Stimulated activated CD4-positive, alpha-beta T cell treated with anti-CD3 and anti-CD28 coated beads, Interleukin-2, amount 100 ng/mL, for 24 hours (primary cell): ENCODE measurements at places on chromosomes 1 and 21.
A peak's percentile ranks its signal among the peaks of the same experiment; 100 is the strongest.

- no peak for DNase-seq
Measured at GRCh38 chr1:151370211-151370911, 2.1 kb downstream of the SELENBP1 start.

- no peak for DNase-seq
Measured at GRCh38 chr1:22494144-22494543, 42.5 kb downstream of the ZBTB40 start.

DNA sequence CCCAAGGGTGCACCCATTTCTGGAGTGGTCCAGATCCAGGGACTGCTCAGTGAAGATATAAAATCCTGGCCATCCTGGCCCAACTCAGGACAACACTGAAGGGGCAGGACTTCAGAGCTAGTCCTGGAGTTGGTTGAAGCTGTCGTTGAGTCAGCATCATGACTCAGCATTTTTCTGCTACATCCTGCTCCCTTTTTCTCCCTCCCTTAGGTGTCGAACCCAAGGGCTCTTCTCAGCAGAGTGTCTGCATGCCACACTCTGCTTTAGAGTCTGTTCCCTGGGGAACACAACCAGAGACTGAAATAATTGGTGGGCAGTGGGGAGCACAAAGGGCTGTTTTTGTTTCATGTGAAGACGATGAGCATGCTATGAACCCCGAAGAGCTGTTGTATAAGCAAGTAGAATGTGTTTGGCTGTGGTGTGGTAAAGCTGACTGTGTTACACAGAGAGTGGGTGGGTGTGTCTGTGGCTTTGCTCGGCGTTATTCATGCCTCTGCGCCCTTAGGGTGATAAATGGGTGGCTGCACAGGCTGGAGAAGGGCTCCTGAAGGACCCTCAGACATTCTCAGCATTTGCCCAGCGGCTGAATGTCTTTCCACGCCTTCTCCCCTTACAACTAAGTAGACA, 167.2 kb downstream of the CYYR1 start:
- no peak for DNase-seq

DNA sequence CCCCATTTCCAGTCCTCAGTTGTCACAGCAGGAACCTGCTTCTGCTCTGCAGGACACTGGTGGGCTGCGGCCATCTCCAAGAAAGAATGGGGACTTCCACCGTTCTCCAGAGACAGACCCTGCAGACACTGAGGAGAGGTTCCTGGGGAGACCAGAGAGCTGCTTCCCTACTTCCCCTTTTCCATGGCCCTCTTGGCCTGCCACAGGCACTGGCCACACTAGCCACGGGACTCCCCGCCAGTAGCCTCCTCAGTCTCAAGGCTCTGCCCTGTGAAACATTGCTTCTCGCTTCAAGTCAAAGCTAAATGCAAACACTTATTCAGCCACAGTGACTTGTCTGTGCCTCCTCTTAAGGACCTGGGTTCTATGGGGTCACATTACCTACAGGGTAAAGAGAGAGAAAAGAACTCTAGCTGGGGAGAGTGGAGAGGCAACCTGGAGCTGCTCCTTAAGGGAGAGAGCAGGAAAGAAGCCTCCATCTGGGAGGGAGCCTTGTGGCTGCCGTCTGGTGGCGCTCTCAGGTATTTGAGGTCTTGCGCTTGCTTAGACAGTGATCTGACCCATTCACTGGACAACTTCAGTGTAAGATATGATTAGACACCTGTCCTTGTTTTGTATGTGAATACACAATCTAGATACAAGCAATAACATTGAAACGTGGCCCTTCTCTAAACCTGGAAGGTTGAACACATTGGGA, 5.4 kb upstream of the SLAMF8 start:
- no peak for DNase-seq

DNA sequence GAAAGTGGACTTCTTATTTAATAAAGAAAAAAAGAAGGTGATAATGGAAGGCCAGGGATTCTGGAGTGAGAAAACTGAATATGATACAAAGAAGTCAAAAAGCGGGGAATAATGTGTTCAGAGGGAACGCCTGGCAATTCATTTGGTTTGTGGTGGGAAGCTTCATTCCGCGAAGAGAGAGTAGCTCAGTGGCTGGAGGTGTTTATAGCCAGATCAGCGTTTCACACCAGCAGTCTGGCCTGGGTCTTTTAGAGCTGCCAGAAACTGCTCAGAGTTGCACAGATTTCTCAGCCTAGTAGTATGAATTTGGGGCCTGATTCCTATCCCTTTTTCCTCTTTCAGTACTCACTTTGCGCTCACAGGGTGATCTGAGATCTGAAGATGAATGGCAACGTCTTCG, 67.8 kb upstream of the IPO9 start:
- no peak for DNase-seq

DNA sequence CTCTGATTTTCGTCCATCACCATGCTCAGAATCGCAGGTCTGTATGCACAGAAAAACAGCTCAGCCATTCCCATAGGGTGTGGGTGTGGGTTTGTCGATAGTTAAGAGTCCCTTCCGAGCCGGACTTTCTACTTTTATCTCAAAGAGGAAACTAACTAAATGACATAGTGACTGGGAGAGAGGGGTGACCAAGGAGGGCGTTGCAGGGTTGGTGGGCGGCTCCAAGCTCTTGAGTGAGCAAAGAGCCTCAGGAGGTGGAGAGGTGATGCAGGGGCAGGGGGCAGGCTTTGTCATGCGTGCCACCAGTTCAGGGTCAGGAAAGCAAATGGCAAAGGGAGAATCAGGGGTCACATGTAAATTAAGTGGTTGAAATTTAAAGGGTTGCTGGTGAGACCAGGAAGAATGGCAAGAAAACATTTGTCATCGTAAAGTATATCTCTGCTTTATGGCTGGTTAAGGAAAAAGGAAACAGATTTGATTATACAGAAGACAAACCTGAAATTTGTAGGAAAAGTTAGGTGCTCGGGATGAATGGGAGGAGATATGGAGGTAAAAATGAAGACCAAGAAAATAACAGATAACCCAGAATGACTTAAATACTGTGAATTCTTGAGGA, 249.0 kb downstream of the SETD4 start:
- DNase-seq: no peak

DNA sequence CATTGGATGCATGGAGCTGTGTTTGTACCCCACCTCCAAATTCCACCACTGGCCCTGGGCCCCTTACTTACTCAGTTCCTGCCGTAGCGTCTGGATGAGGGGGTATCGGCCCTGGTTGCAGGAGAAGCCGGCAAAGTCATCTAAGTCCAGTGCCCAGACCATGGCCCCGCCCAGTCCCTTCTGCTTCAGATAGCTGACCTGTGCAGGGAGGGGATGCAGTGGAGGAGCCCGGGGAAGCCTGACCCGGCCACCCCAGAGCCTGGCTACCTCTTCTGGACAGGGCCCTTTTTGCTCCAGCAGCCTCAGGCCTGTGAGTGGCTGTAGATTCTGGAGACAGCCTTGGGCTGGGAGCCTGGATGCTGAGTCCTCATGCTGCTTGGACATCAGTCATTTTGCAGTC, 11.8 kb downstream of the CHIT1 start:
- no peak for DNase-seq

- DNase-seq: no peak
Measured at GRCh38 chr21:20254964-20255363, 743.2 kb upstream of the NCAM2 start.

GRCh38 chr21:37552496-37553029, 186.0 kb downstream of the DYRK1A start:
- no peak for DNase-seq

DNA sequence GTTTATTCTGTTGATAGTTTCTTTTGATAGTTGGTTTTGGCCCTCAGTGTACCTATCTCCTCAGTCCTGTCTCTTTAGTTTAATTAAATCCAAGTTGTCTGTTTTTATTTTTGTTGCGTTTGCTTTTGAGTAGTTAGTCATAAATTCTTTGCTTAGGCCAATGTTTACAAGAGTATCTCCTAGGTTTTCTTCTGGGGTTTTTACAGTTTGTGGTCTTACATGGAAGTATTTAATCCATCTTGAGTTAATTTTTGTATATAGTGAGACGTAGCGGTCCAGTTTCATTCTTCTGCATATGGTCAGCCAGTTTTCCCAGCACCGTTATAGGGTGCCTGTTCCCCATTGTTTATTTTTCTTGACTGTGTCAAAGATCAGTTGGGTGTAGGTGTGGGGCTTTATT, 139.4 kb downstream of the POU2F1 start:
- DNase-seq: no peak

- no peak for DNase-seq
Measured at GRCh38 chr1:112937495-112937894, 18.5 kb downstream of the SLC16A1 start.

DNA sequence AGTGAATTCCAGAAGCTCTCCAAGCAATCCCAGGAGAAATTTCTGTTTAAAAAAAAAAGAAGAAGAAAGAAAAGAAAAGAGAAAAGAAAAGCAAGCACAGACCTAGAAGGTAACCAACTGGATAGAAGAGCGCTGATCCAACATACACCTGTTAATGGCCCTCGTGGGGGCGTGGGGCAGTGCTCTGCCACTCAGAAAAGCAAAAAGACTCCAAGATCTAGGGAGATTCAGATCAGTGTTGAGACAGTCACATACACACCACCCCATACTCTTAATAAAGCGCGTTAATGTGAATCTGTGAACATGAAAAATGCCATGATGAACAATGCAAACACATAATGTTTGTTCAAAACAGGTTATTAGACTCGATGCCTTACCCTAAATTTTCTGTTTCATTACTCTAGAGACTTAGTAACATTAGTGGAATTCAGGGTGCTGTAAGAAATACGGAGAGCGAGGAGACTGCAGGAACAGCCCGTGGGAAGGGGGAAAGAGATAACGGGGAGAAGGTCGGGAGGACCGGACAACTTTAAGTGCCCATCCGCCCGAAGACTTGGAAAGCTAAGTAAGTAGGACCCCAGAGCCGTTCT, 406 bp downstream of the NME7 start:
- DNase-seq: no peak

GRCh38 chr1:166855558-166855957, 16.3 kb downstream of the POGK start:
- no peak for DNase-seq

DNA sequence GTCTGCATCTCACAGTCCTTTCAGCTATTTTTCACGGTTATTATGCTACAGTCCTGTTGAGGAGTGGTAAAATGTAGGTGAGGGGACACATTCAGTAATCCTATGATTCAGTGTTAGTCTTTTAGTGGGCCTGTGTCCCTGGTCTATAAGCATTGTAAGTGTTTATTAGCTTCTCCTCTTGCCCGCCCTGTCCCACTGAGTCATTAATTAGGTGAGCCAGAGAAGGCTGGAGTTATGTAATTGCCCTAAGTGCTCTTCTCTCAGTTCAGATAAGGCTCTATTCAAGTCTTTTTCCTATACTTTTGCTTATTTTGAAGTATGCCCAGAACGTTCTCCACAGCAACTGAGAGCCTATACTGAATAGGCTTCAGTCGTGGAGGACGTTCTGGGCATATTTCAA, 76.3 kb upstream of the ZRANB2 start:
- no peak for DNase-seq

GRCh38 chr1:244802041-244802440, 33.4 kb upstream of the COX20 start:
- no peak for DNase-seq

GRCh38 chr1:156097499-156098178, 15.4 kb upstream of the MEX3A start:
- DNase-seq: peak; percentile 50

GRCh38 chr1:18907021-18907916, 4.9 kb upstream of the ALDH4A1 start:
- peak; percentile 68 for DNase-seq

DNA sequence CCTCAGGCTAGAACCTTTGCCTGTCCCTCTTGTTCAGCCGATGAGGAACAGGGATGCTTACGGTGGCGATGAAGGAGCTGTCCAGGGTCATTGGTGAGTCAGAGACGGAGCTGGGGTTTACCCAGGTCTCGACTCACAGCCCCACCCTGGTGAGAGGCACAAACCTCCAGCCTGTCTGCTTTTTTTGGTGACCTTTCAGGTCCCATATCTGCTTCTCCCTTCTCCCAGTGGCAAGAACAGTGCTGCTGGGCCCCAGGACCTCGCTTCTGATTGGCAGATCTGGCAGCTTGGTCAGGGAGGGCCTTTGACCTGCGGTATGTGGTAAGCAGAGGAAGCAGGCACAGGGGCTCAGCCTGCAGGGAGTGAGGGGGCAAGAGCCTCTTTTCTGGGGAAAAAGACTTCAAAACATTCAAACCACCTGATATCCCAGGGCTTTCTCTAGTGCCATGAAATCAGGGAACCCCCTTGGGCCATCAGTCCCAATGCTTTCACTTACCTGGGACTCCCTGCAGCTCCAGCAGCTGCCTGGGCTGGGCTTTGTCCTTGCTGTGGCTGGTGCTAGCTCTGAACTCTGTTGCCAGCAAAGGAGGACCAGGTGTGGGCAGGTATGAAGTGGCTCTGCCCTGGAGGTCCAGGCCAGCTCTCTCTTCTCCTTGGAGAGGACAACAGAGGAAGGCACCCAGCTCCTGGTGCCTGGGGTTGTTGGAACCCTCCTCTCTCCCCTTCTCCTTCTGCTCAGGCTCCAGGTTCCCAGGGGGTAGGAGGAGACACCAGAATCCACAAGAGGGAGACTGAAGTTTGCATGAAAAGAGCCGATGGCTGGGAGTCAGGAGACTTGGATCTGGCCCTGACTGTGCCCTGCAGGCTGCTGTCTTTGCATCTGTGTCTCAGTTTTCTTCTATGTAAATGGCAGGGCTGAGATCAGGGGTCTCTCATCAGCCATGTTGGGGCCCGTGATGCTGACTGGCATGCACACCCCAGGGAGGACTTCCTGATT, 41.4 kb downstream of the TRIM62 start:
- no peak for DNase-seq

GRCh38 chr1:41868241-41868998, 50.3 kb downstream of the HIVEP3 start:
- no peak for DNase-seq

DNA sequence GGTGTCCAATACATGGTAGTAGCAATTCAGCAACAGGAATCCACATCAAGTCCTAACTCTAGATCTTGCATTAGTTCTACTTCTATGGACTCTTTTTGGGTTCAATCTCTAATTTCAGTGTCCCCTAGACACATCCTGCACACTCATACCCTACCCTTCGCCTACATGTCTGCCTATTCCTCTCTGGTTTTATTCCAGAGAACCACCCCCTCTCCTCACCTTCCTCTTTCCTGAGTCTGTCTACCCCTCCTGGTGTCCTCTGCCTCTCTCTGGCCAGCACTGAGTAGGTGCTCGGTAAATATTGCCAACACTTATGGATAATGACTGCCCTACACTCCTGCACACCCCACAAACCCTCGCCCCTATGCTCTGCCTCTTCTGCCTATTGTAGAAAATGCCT, 9.5 kb downstream of the TAL1 start:
- DNase-seq: no peak

GRCh38 chr1:211352985-211353515, 26.4 kb downstream of the TRAF5 start:
- peak; percentile 71 for DNase-seq

GRCh38 chr21:46616656-46617055, 11.8 kb upstream of the S100B start:
- no peak for DNase-seq

GRCh38 chr21:42850866-42851391, 28.4 kb downstream of the WDR4 start:
- peak; percentile 54 for DNase-seq

- no peak for DNase-seq
Measured at GRCh38 chr1:22739648-22740385, 29.2 kb downstream of the EPHB2 start.

- no peak for DNase-seq
Measured at GRCh38 chr1:76053021-76053420, 21.5 kb upstream of the ST6GALNAC3 start.
